ENCODE measurements at places on chromosomes 7 and 10. TPM values are rescaled to one million over a fixed set of nuclear protein-coding genes. Genes with fewer than 3 reads are reported as not detected.

- no peak for DNase-seq
- peaks cover 18% of the 10 kb centered on the region for H3K27me3 ChIP-seq
- no peak overlapping the region for H3K4me3 ChIP-seq
- H3K4me1 ChIP-seq: peaks cover 38% of the 10 kb centered on the region
- H3K36me3 ChIP-seq: no peaks in the 10 kb centered on the region
These were observed 1.8 kb downstream of the MMRN2 start for GRCh38 chr10:86955501-86956194.

DNA sequence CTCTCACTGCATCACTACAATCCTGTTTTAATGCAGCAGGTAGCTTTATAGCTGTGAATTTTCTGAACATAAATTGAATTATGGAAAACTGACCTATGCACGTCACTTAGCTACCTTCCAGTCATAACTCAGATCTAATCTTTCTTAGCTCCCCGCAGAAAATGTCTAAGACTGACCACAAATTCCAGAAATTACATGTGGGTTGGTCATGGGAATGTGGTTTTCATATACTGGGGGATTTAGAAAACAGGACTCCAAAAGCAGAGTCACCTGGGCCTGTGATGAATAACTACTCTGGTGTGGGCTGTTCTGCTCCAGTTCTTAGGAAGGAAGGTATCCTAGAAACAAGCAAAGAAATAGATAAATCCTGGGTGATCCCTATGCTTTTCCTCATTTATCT is 178.4 kb upstream of the LRRTM3 start:
- no peaks in the 10 kb centered on the region for H3K27me3 ChIP-seq
- H3K4me1 ChIP-seq: no peaks in the 10 kb centered on the region
- H3K27ac ChIP-seq: no peak overlapping the region
- no peak overlapping the region for H3K4me3 ChIP-seq

DNA sequence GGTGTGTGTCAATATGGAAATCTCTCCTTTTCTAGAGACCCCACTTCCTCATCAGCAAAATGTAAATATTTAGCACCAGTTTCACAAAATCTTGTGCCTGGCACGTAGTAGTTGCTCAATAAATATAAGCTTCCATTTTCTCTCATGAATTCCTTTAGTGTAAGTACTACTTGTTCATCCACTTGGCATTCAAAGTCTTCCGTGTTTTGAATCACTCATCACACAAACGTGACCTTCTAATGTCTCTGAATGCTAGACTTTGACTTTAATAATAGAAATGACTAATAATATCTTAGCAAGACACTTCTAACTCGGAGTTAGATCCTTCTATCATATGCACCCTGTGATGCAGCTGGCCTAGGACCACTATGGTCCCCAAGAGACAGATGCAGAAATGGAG is 168.7 kb upstream of the ZNF32 start:
- DNase-seq: no peak
- no peaks in the 10 kb centered on the region for H3K36me3 ChIP-seq
- peaks cover 30% of the 10 kb centered on the region for H3K4me1 ChIP-seq
- no peak overlapping the region for H3K27ac ChIP-seq

TMEM229A gene
- total RNA-seq: not detected

GRCh38 chr10:71202314-71202713 is 10.1 kb upstream of the UNC5B start:
- H3K36me3 ChIP-seq: no peaks in the 10 kb centered on the region
- H3K27ac ChIP-seq: no peak overlapping the region
- no peaks in the 10 kb centered on the region for H3K4me1 ChIP-seq

- no peaks in the 10 kb centered on the region for H3K4me1 ChIP-seq
- H3K27ac ChIP-seq: no peak overlapping the region
- no peaks in the 10 kb centered on the region for H3K36me3 ChIP-seq
- H3K27me3 ChIP-seq: peaks cover 40% of the 10 kb centered on the region
- H3K4me3 ChIP-seq: no peak overlapping the region
These were observed 1.6 kb downstream of the INHBA start for GRCh38 chr7:41701068-41701941.

GRCh38 chr10:129219364-129219763 is 247.7 kb upstream of the MGMT start:
- no peak overlapping the region for H3K27ac ChIP-seq
- DNase-seq: no peak
- H3K4me1 ChIP-seq: no peaks in the 10 kb centered on the region
- no peak overlapping the region for H3K4me3 ChIP-seq
